ENCODE measurements at places on chromosomes 2 and 18.

- no peak for DNase-seq
These were observed 112.5 kb downstream of the KCNF1 start for GRCh38 chr2:11024259-11024645.

DNA sequence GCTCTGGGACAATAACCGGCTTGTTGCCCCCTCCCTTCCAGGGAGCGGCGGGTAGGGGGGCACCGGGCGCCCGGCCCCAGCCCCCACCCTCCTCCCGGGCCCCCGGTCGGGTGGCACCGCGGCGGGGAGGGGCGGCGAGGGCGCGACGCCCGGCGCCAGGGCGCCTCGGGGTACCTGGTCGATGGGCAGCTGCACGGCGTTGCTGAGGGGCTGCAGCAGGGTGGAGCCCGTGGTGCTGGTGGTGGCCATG, 193 bp downstream of the MBOAT2 start:
- no peak for DNase-seq

GRCh38 chr2:6341588-6342129, 524.0 kb downstream of the CMPK2 start:
- no peak for DNase-seq

DNA sequence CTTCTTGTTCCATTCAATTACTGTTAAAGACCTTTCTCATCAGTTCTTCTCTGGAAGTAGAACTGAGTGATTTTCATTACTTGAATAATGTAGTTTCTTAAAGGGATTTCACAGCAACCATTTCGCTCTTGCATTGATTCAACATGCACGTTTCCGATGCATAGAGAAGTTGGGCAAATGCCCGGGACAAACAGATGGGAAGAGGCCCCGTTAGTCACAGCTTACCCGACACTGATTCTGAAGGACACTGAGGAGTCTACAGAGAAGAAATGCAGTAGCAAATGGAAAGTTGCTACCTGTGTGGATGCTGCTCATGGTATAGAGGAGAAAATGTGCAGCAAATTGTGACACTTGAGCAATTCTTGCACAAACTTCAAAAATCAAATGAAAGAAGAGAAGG, 32.3 kb upstream of the GCG start:
- DNase-seq, result no peak

GRCh38 chr2:154758871-154759270, 60.4 kb downstream of the KCNJ3 start:
- DNase-seq, result no peak

DNA sequence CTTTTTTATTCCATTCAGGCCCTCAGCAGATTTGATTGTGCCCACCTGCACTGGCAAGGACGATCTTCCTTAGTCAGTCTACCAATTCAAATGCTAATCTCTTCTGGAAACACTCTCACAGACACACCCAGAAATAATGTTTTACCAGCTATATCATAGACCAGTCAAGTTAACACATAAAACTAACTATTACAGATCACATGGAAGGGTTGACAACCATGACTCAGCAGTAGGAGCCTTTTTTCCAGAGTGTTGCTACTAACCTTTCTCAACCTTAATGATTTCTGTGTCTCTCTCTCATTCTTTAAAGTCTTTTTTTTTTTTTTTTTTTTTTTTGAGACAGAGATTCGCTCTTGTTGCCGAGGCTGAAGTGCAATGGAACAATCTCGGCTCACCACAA, 143.5 kb upstream of the MSH6 start:
- DNase-seq, result no peak

DNA sequence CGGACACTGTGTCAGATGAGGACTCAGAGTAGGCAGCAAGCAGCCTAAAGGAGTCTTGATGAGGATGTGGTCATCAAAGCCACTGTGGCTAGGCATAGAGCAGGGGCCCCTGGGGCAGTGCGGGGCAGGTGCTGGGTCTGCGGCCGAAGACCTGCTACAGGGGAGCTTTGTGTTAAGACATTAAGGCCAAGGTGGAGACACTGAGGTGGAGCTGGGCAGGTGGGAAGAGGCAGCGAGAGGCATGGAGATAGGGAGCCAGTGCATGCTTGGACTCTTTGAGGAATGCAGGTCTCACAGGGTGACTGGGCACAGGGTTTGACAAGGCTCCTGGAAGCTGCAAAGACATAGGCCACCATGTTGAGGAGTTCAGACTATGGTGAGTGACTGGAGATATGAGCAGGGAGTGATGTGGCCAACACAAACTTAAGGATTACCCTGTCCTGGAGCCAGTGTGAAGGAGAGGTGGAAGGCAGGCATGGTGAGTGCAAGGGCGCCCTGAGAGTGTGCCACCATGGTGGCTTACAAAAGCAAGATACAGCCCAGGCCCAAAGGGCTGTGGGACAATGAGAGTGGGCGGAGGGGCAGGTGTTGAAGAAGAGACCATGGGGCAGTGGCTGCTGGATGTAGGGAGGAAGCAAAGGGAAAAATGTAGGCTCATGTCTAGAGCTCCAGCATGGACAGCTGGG, 450.9 kb upstream of the HS6ST1 start:
- no peak for DNase-seq

DNA sequence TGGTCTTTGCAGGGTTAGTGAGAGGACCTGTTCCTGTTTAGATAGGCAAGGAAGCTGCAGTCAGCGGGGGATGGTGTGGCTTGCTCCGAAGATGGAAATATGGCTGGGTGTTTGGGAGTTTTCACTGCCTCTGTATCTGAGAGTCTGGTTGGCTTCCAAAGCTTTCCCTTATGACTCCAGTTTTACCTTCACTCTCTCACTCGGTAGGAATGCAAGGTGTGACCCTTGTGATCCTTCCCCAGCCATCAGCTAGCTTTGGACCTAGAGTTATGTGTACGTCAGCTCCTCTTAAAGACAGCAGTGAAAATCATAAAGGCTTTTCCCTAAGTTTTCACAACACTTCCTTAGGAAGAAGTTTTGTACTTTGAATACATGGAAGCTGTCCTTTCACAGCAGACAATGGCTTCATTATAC, 35.5 kb upstream of the TMEM87B start:
- DNase-seq, result no peak

DNA sequence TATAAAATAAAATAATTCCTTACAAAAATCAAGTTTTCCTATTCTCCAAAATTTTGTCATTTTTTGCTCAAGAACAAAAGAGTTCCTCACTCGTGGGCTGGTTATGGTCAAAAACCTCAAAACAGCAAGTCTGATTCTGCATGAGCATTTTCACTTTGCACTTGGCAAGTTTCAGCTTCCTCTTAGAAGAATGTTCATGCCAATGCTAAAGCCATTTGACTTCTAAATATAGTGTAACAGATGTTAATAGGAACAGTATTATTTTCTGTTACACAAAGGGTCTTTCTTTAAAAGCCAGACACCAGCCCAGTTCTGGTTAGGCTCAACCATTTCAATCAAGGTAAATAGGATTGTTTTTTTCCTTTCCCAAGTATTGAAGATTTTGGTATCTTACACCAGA, 261.3 kb upstream of the CCDC68 start:
- peak; percentile 16 for DNase-seq

DNA sequence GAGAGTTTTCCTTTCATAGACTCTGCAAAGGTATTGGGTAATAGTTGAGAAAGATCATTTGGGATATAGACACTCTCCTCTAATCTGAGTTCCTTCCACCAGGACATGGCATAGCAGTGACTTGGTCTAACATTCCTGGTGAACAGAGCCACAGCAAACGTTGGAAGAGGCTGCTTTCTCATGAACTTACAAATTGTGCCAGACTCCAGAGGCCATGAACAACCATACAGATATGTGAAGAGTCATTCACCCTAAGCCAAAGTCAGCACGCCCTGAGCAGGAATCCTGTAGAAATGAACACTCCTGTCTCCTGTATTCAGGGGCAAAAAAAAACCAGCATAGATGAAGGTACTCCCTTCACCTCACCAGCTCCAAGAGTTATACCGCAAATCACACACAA, 152.8 kb downstream of the TMEM18 start:
- no peak for DNase-seq

DNA sequence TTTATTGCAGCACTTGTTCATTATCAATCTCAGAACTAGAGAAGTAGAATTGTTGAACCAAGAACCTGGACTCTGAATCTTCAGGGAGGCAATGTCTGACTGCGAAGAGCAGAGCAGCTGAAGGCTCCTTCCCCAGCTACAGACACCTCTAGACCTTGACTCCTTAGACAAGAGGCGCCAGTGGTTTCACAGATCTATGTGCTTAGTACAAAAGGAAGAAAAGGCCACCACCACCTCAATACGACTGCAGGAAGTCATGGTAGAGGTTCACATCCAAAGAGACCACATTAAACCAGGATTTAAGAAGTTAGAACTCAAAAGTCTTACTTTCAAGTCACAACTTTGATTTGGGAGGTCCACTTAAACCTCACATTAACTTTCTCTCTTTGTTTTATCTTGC, 158.1 kb upstream of the VRK2 start:
- DNase-seq, result no peak

- no peak for DNase-seq
These were observed 205.8 kb downstream of the SEPTIN10 start for GRCh38 chr2:109408043-109408335.

DNA sequence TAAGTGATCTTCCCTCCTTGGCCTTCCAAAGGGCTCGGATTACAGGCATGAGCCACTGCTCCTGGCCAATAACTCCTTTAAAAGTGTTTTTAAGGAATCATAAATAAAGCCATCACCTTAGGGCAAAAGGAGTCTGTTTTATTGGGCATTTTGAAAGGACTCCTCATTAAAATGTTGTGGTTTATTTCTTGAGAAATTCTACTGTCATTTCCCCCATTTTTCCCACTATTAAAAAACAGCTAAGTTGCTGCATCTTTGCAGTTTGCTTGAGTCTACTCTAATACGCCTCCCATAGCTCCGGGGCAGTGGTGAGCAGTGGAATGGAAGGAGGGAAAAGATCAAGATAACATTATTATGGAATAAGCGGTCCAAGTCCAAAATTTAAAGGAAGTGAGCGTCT, 293.2 kb downstream of the PIEZO2 start:
- DNase-seq, result no peak
